Myocyte (in vitro differentiated cells): ENCODE measurements at places on chromosomes 6 and 20. TPM values are rescaled to one million over a fixed set of nuclear protein-coding genes. Genes with fewer than 3 reads are reported as not detected.

The GLP1R gene
- 0.03 TPM in 1 of 2 replicates, not detected in the other for total RNA-seq

GRCh38 chr20:50594231-50594590, 84.0 kb downstream of the PTPN1 start:
- DNase-seq, result no peak

DNA sequence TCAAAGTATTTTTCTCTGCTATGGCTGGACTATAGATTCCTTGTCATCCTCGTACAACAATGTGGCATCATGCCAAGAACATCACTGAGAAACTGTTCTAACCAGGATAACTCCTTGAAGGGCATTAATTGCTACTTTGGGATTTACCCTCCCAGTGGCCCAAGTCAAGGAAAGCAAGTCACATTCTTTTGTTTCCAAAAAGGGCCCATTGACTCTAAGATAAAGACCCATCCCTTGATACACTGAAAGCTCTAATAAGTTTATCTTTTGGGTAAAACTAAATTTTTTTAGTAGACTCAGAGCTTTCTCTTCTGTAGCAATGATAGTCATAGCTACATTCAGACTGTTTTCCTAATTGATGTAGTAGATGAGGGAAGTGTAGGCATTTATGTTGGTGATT, at the start of gene OR2J3:
TSS of gene OR2J3 (plus strand) at position 301 of the 400 bp plus-strand sequence. CDS start 3,833 bp downstream, outside the sequence.
- DNase-seq, result no peak

GRCh38 chr6:21402368-21402767, 191.2 kb upstream of the SOX4 start:
- DNase-seq, result no peak
